ENCODE measurements at places on chromosomes 2 and 18.

GRCh38 chr2:210528716-210529115, 27.7 kb upstream of the CPS1 start:
- DNase-seq, result no peak

DNA sequence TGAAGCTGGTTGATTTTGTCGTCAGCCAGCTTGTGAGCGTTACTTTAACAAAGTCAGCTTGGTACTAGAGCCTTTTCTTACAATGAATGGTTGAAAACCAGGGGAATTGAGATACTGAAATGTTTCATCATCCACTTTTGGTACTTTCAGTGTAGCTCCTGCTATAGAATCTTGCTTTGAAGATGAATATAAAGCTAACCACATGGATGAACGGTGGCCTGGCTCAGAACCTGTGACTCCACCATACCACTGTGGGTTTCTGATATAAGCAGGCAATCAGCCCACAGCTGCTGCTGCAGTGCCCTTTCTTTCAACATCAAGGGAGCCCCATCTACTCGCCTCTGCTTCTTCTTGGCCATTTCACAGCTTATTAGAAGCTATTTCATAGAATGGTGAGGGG, 53.2 kb upstream of the GPR45 start:
- DNase-seq, result no peak

DNA sequence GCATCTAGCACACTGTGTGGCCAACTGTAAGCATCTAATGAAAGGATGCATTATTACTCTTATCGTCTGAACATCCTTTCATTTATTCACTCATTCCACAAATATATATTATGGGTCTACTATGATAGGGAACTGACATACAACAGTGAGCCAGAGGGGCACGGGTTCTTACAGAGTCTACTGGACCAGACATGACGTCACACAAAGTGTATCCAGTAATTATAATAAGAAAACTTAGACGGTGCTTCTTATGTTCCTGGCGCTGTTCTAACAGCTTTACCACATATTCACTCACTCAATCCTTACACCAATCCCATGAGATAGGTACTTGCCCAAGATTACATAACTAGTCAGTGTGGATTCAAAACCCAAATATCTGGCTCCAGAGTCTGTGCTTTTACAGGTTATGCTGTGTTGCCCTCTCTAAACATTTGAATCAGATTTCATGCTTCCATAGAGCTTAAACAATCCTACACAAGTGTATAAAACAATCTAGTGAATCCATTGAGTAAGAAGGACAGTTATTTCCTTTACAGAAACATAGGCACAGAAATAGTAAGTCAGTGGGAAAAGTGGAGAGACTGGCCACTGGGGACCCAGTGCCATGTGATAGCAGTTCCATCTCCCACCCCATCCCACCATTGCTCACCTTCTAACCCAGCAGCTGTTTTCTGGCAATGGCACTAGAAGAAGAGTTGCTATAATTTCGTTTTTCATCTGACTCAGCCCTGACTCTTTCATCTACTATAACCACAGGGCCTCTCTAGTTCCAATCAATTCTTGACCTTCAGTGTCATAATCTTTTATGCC, 24.2 kb upstream of the ARL5A start:
- no peak for DNase-seq

GRCh38 chr2:190266314-190266713, 53.3 kb downstream of the HIBCH start:
- DNase-seq, result no peak

DNA sequence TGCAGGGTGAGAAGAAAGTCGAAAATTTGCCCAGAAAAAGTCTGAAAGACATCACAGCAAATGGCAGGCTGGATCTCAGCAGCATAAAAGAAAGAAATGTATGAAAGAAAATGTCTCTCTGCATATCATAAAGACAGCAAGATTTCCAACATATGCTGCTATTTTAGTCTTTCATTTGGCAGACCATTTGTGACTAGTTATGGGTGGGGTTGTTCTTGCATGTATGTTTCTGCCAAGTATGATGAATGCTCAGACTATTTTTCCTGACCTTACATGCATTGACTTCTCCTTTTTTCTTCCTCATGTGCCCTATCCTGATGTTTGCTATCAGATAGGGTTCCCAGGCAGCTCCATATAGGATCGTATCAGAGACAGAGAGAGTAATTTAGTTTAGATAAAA, 58.5 kb upstream of the PARD3B start:
- no peak for DNase-seq

- no peak for DNase-seq
Measured at GRCh38 chr2:108266218-108266617, 22.5 kb upstream of the SULT1C2 start.

DNA sequence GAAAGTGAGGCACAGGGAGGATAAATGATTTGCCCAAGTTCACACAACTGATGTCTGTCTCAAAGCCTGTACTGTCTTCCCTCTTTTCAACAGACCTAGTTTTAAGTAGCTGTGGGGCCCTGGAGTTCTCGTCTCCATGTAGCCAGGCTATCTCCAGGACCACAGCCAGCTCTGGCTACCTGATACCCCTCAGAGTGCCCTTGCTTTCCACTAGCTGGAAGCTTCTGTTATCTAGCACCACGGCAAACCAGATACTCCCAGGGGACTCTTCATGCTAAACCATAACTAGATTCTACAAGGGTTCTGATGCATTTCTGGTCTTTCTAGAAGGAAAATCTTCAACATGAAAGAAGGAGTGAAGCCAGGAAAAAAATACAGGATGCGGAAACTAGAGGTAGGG, 137.3 kb downstream of the GALNT14 start:
- no peak for DNase-seq

DNA sequence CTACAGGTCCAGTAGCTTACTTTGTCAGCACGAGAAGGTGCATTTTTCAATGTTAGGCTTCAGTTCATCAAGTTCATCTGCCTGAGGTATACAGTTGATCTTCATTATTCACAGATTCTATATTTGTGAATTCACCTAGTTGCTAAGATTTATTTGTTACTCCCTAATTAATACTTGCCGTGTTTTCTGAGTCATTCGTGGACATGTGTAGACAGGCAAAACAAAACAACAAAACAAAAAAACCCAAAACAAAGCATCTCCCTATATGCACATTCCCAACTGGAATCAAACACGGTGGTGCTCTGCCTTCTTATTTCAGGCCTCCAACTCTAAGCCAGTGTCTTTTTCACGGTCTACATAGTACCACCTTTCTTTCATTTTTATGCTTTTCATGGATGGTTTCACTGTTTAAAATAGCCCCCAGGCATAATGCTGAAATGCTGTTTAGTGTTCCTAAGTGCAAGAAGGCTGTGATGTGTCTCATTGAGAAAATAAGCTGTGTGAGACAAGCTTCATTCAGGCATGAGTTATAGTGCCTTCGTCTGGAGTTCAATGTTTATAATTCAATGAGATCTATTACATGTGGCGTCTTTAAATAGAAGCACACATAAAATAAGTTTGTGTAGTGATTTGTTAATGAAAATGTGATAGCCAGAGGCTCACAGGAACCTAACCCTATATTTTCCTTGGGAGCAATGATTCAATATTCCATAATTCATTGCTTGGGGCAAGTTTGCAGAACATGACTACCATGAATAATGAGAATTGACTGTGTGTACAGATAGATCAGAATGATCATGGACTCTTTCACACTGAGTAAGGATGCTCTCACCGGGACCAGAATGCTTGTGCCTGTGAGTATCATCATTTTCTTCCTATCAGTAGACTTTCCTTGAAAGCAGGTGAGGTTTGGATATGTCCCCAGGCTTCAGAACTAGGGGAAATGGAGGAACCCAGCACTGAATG, 24.6 kb downstream of the ITGB6 start:
- no peak for DNase-seq

DNA sequence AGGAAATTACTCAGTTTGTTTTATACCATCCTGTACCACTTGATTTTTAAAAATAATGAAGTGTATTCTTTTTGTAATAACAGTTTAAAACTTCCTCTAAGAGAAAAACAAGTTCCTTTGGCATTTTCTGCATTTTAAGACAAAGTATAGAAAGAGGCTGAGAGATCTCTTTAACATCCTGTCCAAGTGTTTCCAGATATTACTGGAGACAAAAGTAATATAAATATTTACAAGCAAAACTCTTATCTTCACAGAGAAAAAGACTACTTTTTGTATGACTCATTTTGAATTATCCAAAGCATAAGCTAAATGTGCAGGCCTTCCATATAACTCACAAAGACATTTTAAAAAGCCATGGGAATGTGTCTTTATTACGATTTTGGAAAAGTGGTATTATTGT, 221.1 kb downstream of the RDH14 start:
- no peak for DNase-seq

GRCh38 chr2:156538083-156538504, 101.9 kb downstream of the GPD2 start:
- no peak for DNase-seq

GRCh38 chr2:235803028-235803427, 309.2 kb downstream of the AGAP1 start:
- DNase-seq, result no peak

GRCh38 chr2:62195421-62196277, at the start of gene B3GNT2:
B3GNT2 (plus strand) TSS chr2:62196115; CDS start chr2:62222221, 26,106 bp downstream.
- DNase-seq, result no peak

GRCh38 chr2:177051278-177051677, 161.3 kb upstream of the HNRNPA3 start:
- DNase-seq, result no peak

DNA sequence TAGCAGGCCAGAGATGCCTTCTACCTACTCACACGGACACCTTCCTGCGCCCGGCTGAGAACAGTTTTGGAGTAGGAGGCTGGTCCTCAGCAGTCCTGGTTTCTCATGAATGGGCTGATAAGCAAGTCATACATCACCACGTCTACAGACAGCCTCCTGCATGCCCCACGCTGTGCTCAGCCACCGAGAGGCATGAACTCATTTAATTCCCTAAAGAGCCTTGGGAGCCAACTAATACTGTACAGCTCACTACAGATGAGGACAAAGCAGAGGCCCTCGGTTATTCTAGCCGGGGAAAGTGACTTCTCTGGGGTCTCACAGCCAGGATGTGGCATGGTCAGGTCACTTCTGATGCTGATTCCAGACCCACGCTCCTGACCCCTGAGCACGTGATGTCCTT, 105.6 kb downstream of the TSHZ1 start:
- no peak for DNase-seq

- DNase-seq, result no peak
Measured at GRCh38 chr2:13543550-13543949, 826.8 kb downstream of the TRIB2 start.

- no peak for DNase-seq
Measured at GRCh38 chr2:230266638-230267037, 41.1 kb downstream of the SP140 start.

GRCh38 chr18:73973972-73974371, 173.7 kb downstream of the FBXO15 start:
- DNase-seq, result no peak

- no peak for DNase-seq
Measured at GRCh38 chr2:59706729-59707128, 846.7 kb downstream of the BCL11A start.

- DNase-seq, result no peak
Measured at GRCh38 chr2:177636672-177637071, 244.1 kb downstream of the AGPS start.

DNA sequence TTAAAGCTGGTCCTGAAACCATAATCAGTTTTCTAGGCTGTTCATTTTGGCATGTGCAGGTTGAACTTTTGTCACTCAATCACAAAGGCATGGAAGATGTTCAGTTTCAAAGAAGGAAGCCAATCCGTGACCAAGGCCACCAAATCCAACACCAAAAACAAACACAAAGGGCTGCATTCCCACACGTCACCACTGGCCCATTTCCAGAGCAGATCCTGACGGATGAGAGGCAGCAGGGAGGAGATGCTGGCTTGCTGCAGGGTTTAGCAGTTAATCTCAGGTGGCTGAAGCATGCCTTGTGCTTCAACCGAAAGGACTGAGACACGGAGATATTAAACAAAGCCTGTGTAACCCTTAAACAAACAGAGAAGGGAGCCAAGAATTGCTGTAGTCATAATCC, 191.9 kb upstream of the CTAGE1 start:
- no peak for DNase-seq

GRCh38 chr2:8729939-8730338, 48.1 kb downstream of the ID2 start:
- no peak for DNase-seq

DNA sequence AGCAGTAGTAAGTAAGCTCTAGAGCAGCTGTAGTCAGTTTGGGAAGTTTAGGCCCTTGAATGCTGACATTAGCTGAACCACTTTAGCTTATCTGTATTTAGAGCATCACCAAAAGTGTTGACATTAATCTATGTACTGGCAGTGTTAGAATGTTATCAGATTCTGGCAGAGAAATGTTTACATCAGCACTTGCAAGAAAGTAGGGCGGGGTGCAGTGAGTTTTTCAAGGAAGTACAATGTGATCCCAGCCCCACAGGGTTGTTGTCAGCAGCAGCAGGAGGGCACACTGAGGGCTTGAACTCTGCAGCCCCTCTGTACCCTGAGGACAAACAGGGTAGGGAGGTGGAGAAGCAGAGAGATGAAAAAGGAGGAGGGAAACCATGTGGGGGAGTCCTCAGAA, 35.5 kb upstream of the RMP24 start:
- no peak for DNase-seq

Data from cerebellar nuclear complex (tissue), 1 donor.